ENCODE measurements at places on chromosomes 3 and 15.

GRCh38 chr3:57699591-57699990, 6.7 kb upstream of the DENND6A start:
- no peak for DNase-seq

DNA sequence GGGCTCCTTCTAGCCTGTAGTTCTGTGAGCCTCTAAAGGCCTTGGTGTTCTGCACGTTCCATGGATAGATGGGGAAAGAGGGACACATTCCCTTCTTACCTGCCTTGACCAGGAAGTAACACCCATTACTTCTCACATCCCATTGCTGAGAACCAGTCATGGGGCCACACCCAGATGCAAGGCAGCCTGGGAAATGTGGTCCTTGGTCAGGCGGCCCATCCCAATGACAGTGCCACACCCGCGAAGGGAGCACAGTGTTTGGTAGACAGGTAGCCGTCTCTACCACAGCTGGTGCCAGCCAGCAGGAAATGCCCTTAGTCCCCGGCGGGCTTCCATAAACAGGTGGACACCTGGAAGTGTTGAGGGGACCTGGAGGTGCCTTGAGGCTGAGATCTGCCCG, 23.2 kb upstream of the LCTL start:
- DNase-seq = no peak

DNA sequence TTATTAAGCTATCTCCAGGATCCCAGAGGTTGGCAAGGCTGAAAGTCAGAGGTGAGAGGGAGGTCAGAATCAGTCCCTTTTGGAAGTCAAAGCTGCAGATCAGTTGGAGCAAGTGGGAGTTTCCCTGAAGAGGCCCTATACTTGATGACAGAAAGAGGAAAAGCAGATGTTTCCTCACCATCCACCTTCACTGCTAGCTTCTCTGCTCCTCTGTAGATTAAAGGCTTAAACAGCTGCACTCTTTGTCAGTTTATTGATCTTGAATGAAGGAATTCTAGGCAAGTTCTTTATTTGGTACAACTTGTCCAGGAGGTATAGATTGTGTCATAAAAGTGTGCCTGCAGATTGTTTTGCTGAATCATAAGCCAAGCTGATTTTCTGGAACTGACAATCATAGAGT, 408.2 kb upstream of the TGFBR2 start:
- peak; percentile 53 for DNase-seq

- no peak for DNase-seq
Observed at GRCh38 chr15:88019656-88020055, 236.9 kb downstream of the NTRK3 start.

GRCh38 chr3:27357665-27358258, 11.4 kb downstream of the NEK10 start:
- peak; percentile 75 for DNase-seq

DNA sequence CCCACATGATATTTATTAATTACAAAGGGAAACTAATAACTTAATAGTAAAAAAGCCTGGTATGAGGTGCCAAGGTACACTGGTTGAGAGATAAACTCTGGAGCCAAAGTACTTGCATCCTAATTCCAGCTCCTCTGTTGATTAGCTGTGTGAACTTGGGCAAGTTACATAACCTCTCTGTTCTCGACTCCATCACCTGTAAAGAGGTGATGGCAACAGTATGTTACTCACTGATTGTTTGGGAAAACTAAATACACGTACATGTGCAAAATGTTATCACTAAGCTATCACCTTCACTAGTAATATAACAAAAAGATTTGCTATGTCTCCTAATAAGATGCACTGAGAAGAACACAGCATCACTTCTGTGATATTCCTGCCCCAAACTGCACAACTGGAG, 206.4 kb downstream of the MEX3B start:
- DNase-seq = no peak

- no peak for DNase-seq
Observed at GRCh38 chr3:195810455-195810845, 1.3 kb downstream of the MUC4 start.

GRCh38 chr3:82240322-82240721, 478.9 kb upstream of the GBE1 start:
- no peak for DNase-seq

- DNase-seq = peak; percentile 14
Observed at GRCh38 chr3:197542741-197543454, 12.9 kb downstream of the BDH1 start.

DNA sequence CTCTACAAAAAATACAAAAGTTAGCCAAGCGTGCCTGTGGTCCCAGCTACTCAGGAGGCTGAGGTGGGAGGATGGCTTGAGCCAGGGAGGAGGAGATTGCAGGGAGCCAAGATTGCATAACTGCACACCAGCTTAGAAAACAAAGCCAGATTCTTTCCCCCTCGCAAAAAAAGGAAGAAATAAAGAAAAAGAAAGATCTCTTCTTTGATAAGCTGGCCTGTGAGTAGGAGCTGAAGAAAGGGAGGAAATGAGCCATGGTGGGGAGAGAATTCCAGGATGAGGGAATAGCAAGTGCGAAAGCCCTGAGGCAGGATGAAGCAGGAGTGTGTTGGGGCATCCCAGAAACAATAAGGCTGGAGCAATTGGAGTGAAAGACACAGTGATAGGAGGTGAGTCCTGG, 24.5 kb upstream of the TOP2B start:
- peak; percentile 60 for DNase-seq

- no peak for DNase-seq
Observed at GRCh38 chr15:73621286-73621826, 11.8 kb downstream of the NPTN start.

- DNase-seq = peak; percentile 90
Observed at GRCh38 chr15:72365844-72366243, 10.0 kb downstream of the HEXA start.

DNA sequence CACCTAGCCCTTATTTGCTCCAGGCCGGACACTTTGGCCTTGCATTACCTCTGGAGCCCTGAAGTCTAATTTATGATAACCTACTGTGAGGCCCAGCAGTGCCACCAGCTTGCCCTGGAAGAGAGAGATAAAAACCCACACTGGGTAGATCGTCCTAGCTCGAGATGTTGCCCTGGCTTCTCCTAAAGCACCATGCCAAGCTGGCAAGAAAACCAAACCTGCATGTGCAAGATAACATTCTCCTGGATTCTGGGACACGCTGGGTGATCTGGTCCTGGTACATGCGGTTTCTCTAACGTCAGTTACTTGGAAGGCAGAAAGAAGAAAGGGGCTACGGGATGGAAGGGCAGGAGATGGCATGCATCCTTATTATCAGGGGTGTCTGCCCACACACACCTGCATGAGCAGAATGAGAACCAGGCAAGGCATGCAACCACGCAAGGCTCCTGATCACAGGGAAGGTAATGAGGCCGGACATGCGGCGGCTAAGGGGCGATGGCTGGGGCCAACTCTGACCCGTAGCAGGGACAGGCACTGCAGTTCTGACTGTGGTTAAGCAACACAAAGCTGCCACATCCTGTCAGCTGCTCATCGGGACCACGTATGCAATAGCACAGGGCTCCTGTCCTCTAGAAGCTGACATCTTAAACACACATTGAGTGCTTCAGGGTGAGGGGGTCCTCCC, 73.0 kb downstream of the OXNAD1 start:
- DNase-seq = peak; percentile 75

GRCh38 chr15:91853948-91854638, 585 bp downstream of the SLCO3A1 start:
- DNase-seq = peak; percentile 58

DNA sequence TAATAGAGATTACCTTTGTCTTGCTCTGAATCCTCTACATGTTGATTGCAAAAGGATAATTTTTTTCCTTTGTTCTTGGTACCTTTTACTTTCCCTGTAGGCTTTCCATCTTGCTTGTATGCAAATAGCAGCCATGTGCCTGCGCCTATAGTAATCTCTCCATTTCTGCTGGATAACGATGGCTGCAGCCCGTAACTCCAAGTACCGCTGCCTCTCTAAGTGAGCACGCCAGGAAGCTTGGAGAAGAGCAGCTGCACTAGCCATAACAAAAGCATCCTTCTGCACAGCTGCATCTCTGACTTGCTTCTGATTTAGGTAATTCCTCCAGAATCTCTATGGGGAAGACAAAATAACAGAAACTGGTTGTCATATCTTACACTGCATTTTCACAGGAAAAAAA, 89.3 kb downstream of the NR2E3 start:
- DNase-seq = no peak

GRCh38 chr3:62134061-62134496, 239.3 kb downstream of the FEZF2 start:
- DNase-seq = no peak

- DNase-seq = peak; percentile 7
Observed at GRCh38 chr15:57114070-57114469, 195.6 kb downstream of the TCF12 start.

GRCh38 chr3:69144631-69145245, 22.3 kb upstream of the LMOD3 start:
- DNase-seq = peak; percentile 28

GRCh38 chr3:13518516-13518953, 30.4 kb upstream of the FBLN2 start:
- DNase-seq = no peak

GRCh38 chr3:123489400-123490004, 40.6 kb upstream of the ADCY5 start:
- DNase-seq = peak; percentile 57

GRCh38 chr15:44593042-44593736, 56.2 kb downstream of the EIF3J start:
- DNase-seq = peak; percentile 15

DNA sequence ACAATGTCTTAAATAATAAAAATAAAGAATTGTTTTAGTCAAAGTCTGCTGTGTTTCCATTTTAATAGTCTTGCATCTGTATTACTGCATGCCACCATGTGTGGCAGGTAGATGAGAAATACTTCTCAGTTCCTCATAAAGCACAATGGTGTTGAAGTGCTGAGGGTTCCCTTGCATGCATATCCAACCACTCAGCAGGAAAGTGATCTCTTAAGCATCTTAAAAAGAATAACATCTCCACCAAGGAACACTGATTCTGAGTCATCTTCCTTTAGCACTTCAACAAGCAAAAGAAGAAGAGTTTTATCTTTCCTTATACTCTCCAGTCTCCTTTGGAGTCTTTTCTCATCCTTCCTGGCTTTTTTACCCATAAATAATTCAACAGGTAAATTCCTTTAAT, 602.0 kb downstream of the TBL1XR1 start:
- no peak for DNase-seq

DNA sequence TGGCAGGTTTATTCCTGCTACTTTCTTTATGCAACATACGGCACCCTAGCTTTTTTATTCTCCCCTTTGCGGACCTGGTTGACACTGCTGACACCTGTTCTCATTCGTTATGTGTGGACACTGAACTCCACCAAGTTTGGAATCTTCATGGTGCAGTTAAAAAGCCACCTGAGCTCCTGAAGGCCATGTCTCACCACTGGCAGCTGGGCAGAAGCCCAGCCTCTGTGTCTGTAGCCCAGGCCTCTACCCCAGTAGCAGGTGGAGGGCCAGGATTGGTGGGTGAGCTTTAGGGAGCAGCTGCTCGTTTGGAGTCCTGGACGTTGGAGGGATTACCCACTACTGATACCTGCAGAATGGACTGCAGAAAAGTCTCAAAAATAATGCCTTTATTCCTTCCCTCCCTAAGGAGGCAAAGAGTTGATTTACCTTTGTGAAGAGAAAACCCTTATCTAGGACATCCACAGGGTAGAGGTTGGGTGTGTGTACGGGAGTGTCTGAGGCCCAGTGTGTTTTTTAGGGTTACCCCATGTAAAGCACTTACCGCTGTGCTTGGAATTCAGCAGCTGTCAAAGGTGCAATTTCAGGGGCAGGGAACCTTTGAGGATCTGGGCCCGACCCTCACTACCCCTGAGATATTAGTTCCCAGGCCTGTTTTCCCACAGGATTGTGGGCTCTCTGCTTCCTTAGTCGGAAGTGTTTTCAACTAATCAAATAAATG, 637 bp upstream of the CCNDBP1 start:
- DNase-seq = no peak

DNA sequence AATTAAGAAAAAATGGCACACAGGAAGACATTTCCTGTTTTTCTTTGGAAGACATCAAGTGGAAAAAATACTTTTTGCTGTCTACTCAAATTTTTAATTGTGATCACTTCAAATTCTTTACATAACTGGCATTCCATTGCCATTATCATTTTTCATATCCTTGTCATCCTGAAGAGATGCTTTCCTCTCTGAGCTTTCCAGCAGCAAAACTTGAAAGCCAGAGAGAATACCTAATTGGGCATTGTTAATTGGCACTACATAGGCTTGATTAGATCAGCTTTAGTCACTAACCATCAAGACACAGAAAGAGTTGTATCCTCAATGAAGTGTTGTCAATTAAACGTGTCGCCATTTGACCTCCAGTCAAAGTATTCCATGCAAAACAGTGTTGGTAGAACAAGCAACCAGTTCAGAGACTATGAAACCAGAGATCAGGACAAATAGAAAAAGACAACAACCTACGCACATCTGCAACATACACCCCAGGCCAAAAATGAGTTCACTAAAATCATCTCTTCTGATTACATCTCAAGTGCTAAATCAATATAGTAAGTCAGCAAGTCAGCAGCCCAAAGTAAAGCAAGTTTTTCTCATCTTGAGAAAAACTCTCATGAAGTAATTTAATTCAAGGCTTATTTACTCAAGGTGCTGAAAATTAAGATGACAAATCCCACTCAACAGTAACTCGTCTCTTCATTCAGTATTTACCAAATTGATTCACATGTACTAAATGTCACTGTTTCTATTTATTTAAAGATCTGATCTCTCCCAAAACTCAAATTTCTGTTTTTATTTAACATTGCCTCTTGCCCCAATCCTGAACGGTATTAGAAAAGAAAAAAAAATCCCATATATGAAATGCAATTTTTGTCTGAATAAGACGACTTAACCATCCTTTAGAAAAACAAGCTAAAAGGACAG, 123.0 kb downstream of the SUCLG2 start:
- DNase-seq = no peak

GRCh38 chr15:41955807-41956525, 16.4 kb downstream of the EHD4 start:
- no peak for DNase-seq
